ENCODE measurements at places on chromosomes 3 and 15.

- DNase-seq = no peak
These were observed 76.6 kb upstream of the PTX3 start for GRCh38 chr3:157360044-157360443.

- no peak for DNase-seq
These were observed 36.9 kb upstream of the FILIP1L start for GRCh38 chr3:100151024-100151707.

DNA sequence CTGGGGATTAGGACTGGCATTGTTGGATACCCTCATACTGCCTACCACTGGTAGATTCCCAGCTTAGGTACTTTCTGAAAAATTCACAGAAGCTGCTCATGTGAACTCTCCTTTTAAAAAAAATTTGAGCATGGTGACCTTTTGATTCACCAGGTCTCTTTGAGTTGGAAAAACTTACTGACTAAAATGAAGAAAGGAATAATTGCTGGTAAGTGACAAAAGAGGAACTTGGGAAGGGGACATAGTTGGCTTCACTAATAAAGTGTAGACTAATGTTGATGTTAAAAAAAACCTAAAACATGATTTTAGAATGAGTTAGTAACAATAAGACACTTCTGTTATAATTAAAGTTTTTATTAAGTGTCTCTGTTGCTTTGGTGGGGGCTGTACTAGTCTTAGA is 8.6 kb downstream of the VPS8 start:
- DNase-seq = no peak

- DNase-seq = peak; percentile 53
These were observed 150.2 kb downstream of the DNAJB8 start for GRCh38 chr3:128316481-128316891.

GRCh38 chr3:150602426-150603152 is 532 bp upstream of the SELENOT start:
- DNase-seq = no peak

DNA sequence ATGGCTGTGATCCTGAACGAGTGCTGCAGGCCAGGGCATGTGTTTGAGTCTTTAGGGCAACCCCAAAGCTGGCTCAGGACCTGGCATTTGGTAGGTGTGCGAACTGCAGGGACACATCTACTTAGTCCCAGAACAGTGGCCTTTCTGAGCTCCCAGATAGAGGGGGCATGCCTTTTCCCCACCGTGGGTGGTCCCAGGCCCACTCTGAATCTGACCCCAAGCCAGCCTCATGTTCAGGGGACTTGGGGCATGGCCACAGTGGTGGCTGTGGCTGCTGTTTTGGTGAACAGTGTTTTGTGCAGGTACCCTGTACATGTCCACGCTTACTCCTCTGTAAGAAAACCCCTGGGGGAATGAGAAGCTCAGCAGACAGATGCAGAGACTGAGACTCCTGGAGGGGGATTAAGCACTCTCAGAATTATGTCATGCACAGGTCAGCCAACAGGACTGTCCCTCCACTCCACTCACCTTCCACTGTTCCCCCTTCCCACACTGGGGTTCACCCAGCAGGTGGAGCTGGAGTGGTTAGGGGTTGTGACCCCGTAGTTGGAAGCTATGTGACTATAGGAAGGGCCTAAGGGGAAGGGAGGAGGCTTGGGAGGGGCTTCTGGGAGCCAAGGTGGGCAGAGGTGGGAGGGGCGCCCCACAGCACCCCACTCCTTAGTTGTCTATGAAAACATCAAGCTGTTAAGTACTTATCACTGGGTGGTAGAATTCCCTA is 16.4 kb downstream of the ESYT3 start:
- no peak for DNase-seq

GRCh38 chr3:64300790-64301423 is 75.6 kb upstream of the PRICKLE2 start:
- DNase-seq = no peak

GRCh38 chr15:80456517-80457492 is 52.6 kb downstream of the ARNT2 start:
- DNase-seq = no peak

- no peak for DNase-seq
These were observed 155.3 kb upstream of the MRPL3 start for GRCh38 chr3:131658115-131658514.

GRCh38 chr3:109364088-109364487 is 26.7 kb upstream of the DPPA4 start:
- no peak for DNase-seq

- DNase-seq = no peak
These were observed 946.8 kb downstream of the TUSC7 start for GRCh38 chr3:117656391-117656790.

- no peak for DNase-seq
These were observed 466.9 kb downstream of the EPHB1 start for GRCh38 chr3:135261916-135262315.

- no peak for DNase-seq
These were observed 199.1 kb downstream of the FOXP1 start for GRCh38 chr3:71384388-71384787.

- DNase-seq = no peak
These were observed 28.5 kb downstream of the TBC1D23 start for GRCh38 chr3:100289339-100289738.

DNA sequence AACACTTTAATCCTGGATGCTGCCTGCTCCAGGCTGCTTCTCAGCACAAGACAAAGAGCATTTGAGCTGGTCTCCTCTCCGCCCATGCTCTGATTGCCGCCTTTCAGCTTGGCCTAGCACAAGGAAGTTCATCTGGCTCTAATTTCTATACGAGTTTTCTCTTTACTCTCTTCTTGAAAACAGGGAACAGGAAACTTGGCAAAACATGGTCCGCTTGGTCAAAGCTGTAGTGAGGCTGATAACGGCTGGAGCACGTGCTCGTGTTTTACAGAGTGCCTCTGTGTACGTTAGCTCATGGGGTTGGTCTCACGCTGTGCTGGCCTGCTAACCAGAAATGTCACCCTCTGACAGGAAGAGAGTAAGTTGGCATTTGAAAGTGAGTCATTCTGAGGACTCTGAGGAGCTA is 19.2 kb downstream of the RARRES1 start:
- no peak for DNase-seq

DNA sequence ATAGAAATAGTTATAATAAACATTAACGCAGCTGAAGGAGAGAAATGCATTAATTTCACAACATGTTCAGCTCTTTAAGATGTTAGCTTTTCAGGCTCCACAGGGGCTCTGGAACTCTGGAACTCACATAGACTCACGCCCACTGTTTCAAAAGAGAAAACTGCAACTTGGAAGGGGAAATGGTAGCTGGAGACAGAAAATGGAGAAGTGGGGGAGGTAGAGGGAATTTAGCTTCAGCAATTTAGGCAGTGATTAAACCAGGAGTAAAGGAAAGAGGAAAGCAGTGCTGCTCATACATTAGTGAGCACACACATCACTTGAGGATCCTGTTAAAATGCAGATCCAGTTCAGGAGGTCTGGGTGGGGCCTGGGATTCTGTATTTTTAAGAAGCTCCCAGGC is 274.8 kb upstream of the TRIM42 start:
- DNase-seq = no peak

GRCh38 chr15:100615801-100616200 is 13.4 kb downstream of the ASB7 start:
- no peak for DNase-seq

DNA sequence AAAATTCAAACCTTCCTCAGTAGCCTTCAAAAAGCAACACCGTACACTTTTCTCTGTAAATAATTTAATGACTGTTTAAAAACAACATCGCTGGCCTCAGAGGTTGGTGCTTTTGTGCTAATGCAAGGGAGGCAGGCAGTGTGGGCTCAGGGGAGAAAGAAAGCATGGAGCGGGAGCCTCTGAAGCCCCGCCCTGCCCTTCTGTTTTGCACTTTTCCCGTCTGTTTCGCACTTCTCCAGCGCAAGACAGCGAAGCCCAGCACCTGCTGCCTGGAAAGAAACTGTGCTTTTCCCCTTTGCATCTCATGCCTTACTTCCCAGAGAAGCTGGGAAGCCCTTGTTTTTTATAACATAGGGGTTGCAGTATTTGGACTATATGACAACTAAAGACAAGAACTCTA is 23.1 kb downstream of the TRPM1 start:
- DNase-seq = no peak

DNA sequence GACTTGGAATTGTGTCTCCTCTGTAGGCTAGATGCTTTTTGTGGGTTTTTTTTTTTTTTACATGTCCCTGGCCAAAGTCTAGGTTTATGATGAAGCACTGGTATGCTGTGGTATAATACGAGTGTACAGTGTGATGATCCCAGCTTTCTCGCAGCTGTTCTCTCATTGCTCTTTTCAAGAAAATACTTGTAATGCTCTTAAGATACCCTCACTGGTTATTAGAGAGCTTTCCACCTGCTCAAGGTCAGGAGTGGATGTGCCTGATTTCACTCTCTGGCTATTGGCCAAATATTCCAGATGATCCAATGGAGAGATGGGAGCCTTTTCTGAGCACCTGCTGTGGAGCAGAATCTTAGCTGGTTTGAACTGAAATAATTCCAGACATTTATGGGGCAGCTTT is 215.1 kb downstream of the MYRIP start:
- DNase-seq = no peak

- no peak for DNase-seq
These were observed 80.1 kb upstream of the EIF1B start for GRCh38 chr3:40229386-40229785.

GRCh38 chr15:56868170-56868569 is 50.3 kb upstream of the TCF12 start:
- no peak for DNase-seq

- no peak for DNase-seq
These were observed 1.9 kb downstream of the FNDC3B start for GRCh38 chr3:172040981-172041963.

DNA sequence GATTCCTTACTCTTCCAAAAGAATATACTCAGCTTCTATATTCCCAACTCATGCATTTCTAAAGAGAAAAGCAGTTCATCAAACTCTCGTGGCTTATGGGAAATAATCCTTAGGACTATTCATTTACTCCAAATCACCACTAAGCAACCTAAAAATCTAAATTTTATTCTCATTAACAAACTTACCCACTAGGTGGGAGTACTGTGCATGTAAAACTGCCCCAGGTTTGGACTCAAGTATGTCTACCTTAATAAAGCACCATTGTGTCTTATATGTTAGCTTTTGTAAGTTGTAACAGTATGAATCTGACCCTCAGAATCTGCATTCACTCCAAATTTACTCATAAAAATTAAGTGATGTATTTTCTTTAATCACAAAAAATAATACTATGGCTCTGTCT is 25.3 kb downstream of the RAD18 start:
- DNase-seq = no peak

GRCh38 chr3:152196782-152197181 is 71.9 kb upstream of the MBNL1 start:
- no peak for DNase-seq

DNA sequence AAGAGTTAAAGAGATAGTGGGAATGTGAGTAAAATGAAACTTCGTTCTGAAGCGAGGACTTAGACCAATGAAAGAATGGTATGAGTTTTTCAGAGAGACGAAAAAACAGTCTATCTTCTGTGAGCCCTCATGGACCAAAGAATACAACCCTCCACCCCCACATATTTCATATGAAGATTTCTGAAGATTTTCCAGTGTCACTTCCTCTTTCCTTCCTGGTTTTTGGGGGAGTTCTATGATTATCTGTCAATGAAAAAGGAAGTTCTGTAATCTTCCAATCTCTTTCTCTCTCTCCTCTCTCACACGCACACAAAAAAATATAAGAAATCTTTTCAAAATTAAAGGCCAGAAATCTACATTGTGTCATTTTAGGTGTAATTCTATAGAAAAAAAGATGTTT is 27.7 kb downstream of the CMSS1 start:
- DNase-seq = no peak

GRCh38 chr15:96565266-96565665 is 234.8 kb downstream of the NR2F2 start:
- no peak for DNase-seq

DNA sequence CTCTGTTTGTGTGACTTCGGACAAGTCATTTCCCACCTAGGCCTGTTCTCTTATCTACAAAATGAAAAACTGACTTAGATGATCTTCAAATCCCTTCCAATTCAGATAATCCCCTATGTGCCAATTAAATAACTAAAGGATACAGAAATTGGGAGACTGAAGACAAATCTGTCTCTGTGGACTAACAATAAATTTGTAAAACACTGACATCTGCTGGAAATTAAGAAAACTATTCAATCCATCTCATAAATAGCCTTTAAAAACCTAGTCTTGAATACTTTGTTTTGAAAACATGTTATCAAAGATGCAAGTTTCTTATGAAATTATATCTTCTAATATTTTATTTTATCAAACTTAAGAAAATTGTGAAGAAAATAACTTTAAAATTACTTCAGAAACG is 38.3 kb downstream of the MTHFS start:
- DNase-seq = no peak

GRCh38 chr15:40536501-40536900 is 28.3 kb downstream of the CCDC32 start:
- no peak for DNase-seq

- no peak for DNase-seq
These were observed 207.7 kb downstream of the RAP2B start for GRCh38 chr3:153369561-153370374.

DNA sequence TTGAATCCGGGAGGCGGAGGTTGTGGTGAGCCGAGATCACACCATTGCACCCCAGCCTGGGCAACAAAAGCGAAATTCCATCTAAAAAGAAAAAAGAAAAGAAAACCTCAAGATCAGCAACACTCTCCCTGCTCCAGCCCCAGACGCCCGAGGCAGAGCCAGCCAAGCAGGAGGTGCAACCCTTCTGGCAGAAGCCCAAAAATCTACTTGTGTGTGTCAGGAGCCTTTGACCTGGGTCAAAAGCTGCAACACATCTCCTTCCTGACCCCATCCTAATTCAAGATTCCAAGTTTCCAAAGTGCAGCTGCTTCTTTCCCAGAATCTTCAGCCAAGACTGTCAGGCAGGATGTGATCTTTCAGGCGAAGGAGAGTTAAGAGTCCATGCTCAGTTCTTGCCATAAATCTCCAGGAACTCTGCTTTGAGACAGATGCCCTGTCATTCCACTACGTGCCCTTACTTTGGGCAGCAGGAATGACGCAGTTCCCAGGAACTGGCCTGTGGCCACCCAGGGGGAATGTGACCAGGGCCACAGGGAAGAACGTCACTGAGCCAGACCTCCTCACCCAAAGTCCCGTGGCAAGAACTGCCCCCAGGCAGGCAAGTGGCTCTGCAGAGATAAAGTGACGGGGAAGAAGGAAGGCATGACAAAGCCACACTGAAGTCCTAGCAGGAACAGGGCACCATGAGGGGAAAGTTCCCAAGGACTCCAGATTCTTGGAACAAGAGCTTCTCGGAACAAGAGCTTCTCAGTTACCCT is 39.4 kb downstream of the SH3BP5 start:
- peak; percentile 70 for DNase-seq

- no peak for DNase-seq
These were observed 32.1 kb upstream of the DENND4A start for GRCh38 chr15:65824031-65824743.

- no peak for DNase-seq
These were observed 4.0 kb downstream of the SPSB4 start for GRCh38 chr3:141055136-141055535.

GRCh38 chr3:162641907-162642306 is 1145.3 kb downstream of the OTOL1 start:
- DNase-seq = no peak

GRCh38 chr3:136624371-136624770 is 127.8 kb downstream of the STAG1 start:
- DNase-seq = no peak

- no peak for DNase-seq
These were observed 611.2 kb upstream of the CFAP20DC start for GRCh38 chr3:59660852-59661625.

GRCh38 chr15:58147171-58147611 is 9.0 kb downstream of the AQP9 start:
- no peak for DNase-seq

All from sciatic nerve (tissue), 2 donors.